ENCODE measurements at places on chromosomes 7 and 10.

- DNase-seq = peak; percentile 26
Observed at GRCh38 chr7:16934722-16935340, 53.0 kb upstream of the AGR3 start.

DNA sequence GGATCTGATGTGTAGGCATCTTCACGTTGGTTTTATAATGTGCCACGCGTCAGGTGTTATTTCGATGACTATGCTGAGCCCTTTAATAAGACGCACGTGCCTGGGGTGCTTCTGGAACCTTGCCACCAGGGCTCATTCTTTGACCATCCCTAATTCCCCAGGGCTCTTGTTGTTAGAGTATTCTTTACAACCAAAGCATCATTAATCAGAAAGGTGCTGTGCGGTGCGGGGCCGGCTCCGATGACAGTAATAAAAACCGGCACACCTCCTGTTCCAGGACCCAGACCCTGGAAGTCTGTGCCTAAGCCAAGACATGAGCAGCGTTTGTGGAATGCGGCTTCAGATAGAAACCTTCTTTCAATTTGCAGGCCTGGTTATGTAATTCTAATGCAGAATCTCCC is 58.4 kb downstream of the MGMT start:
- no peak for DNase-seq

DNA sequence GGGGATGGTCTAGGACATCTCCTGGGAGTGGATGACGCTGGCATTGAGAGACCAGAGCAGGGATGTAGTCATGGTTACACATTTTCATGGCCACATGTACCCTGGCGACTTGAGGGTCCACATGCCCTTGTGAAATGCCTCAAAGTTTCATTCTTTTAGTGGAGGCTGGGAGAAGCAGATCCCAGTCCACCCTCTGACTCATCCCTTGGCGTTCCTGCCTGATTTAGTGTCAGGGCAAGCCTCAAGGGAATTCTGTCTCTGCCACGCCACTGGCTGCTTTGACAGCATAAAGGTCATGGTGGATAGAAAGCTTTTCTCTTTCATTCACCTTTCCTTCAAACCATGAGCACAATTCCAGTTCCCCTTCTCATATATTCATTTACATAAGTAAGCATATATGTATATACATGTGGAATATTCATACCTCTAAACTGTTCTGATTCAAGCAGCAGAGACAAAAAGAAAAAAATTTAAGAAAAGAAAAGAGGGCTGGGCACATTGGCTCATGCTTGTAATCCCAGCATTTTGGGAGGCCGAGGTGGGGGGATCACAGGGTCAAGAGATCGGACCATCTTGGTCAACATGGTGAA is 21.8 kb upstream of the KIF5B start:
- DNase-seq = no peak

- no peak for DNase-seq
Observed at GRCh38 chr10:113026679-113027078, 76.6 kb downstream of the TCF7L2 start.

DNA sequence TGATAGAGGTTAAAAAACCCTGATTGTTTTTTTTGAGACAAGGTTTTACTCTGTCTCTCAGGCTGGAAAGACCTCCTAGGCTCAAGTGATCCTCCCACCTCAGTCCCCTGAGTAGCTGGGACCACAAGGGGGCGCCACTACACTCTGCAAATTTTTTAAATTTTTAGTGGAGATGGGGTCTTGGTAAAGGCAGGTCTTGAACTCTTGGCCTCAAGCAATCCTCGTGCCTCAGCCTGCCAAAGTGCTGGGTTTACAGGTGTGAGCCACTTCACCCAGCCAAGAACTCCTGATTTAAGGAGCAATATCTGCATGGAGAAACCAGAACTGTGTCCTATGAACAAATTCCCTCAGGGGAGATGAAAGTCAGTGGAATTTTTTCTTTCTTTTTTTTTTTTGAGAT is 7.3 kb upstream of the KLHDC10 start:
- DNase-seq = peak; percentile 84

GRCh38 chr10:108735380-108735779 is 1187.9 kb downstream of the XPNPEP1 start:
- DNase-seq = no peak

- no peak for DNase-seq
Observed at GRCh38 chr7:154968336-154969001, 34.5 kb downstream of the PAXIP1 start.

GRCh38 chr7:150897502-150898474 is 45.5 kb downstream of the AOC1 start:
- no peak for DNase-seq

GRCh38 chr7:80629023-80629422 is 9.4 kb upstream of the CD36 start:
- DNase-seq = no peak

DNA sequence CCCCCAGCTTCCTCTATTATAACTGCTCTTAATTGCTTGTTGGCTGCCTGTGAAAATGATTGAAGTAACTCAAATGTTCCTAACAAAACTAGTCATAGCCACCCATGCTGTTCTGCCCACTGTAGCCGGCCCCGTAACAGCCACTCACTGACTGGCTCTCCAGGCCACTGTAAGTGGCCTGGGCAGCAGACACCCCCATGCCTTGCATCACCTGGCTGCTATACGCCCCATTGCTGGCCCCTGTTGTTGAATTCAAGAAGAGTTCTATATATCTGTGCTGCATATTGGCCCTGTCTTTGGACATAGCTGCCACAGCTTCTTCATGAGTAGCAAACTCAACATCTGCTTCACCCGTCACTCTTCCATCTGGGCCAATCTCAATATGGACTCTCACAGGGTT is 15.1 kb downstream of the FXYD4 start:
- no peak for DNase-seq

DNA sequence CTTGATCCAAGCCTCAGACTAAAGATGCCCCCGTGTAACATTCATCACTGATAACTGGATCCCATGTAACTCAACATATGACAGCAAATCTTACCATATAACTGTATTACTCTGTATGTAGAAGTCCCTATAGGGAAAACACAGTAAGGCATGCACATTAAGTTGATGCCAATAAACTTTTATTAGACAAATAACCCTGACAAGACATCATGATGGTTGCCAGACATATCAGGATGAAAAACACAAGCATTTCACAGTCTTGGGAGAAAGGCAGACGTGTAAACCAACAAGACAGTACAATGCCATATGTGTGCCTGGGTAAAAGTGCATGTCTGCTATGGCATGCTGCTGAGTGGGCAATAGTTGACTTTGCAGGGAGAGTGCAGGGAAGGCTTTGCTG is 142.2 kb downstream of the HERPUD2 start:
- no peak for DNase-seq

- DNase-seq = peak; percentile 62
Observed at GRCh38 chr10:127880557-127880956, 12.2 kb downstream of the CLRN3 start.

DNA sequence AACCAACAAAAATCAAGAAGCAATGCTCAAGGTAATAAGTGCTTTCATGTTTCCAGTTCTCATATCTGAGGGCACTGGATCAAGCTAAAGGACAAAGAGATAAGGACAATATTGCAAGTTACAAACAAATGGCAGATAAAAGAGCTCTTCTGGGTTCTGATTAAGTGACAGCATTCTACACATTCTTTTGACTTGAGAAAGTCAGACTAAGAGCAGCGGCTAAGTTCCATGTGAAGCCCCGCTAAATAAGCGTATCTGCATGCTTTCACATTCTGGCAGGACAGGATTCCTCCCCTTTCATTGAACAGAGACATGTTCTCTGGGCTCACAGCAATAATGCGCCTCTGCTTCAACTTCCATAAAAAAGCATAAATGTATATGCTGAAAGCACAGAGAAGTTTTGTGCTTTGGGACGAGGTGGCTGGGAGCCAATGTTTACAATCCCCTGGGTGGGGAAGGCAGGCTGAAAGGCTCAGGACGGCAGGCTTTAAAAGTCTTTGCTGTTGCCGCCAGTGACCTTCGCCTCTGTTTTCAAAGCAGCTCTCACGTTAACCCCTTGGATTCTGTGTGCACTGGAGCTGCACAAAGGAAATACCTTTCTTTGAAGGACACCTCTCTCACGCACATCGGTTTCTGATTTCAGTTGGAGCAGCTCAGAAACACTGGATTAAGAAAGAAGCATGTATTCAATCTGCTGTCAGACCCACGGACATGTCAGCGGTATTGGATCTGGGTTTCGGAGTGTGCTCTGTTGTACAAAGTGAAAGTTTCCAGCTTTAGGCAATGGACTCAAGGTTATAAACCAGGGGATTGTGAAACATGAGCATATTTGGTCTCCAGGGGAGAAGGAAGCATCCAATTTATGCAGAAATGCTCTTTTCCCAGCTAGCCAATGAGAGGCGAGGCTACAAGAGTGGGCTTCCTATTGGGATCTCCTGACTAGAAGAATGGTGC is 105.4 kb upstream of the FAM133B start:
- DNase-seq = peak; percentile 65

- DNase-seq = peak; percentile 67
Observed at GRCh38 chr7:27080844-27081436, 14.9 kb downstream of the HOXA1 start.

DNA sequence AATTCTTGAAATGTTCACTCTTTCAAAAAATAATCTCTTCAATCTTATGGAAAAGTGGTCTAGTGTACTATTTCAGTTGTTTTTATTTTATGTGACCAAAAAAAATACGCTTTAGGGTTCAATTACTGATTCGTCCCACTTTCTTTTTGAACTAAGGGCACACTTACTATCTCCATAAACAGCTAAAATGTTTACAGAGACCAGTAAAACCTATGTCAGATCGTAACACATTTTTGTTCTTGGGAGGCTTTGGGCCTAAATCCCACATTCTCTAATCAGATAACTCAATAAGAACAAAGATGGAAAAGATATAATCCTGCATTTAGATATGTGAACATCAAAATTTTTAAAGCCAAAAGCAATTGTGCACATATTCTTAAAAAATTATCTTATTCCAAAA is 29.8 kb upstream of the EPC1 start:
- DNase-seq = no peak

DNA sequence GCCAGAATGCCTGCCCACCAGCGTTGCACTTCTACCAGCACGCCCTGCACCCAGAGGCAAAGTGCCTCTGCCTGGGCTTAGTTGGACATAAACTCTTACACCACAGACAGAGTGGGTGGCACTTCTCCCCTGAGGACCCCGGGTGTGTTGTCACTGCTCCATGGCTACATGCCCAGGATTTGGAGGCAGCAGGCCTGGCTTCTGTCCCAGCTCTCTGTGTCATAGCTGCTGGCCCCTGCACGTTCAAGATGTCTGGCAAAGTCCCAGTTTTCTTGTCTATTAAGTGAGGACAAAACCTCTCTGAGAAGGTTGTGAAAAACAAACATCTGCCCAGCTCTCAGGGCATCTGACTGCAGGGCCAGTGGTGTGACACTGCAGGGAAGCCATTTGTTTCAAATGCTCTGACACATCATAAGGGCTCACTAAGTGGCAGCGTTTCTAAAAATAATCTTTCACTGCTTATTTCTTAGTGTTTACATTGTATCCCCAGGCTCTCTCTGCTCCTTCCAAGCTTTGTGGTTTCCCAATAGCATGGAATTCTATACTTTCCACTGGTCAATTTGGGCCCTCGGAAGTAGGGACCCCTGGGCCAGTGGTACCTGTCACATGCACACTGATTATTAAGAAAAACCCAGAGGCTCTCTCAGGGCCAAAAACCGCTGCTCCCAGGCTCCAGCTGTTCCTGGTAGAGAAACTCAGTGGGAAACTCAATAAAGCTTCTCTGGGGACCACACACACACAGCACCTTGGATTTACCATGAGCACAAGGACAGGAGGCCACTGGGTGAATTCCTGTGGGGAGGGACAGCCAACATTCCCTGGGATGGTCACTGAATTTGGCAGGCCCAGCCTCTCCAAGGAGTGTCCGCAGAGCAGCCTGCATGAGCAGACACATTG is 86.2 kb upstream of the ANLN start:
- DNase-seq = peak; percentile 84

DNA sequence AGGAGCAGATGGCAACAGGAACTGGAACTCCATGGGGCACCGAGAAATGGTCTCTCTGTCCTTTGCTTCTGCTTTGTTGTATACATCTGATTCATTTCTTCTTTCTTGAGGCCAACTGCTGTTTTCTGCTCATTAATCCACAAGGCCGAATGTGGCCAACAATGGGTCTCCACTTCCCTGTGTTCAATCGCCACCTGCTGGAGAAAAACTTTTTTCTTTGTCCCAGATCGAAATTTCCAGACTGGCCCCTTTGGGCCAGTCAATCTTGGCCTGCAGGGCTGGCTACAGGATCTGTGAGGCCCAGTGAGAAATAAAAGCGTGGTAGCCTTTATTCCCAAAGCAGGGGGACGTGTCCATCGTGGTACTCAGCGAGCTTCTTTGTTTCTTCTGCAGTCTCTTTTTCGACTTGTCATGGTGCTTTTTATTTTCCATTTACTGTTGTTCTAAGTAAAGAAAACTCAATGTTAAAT is 58.8 kb downstream of the PARP12 start:
- DNase-seq = peak; percentile 85

DNA sequence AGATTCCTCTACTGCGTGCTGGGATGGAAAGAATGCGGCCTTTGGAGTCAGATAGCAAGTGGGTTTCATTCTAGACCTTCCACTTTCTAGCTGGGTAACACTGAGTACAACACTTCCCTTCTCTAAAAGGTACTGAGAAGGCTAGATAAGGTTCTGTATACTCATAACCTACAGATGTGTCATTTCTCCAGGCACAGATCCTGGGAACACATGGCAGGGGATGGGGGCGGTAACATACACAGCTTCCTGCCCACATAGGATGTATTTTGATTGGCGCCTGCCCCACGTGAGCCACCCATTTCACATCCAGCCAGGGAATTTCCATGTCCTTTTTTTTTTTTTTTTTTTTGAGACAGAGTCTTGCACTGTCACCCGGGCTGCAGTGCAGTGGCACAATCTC is 31.8 kb downstream of the KLRG2 start:
- no peak for DNase-seq

GRCh38 chr7:19670806-19671205 is 38.0 kb downstream of the POLR1F start:
- no peak for DNase-seq

DNA sequence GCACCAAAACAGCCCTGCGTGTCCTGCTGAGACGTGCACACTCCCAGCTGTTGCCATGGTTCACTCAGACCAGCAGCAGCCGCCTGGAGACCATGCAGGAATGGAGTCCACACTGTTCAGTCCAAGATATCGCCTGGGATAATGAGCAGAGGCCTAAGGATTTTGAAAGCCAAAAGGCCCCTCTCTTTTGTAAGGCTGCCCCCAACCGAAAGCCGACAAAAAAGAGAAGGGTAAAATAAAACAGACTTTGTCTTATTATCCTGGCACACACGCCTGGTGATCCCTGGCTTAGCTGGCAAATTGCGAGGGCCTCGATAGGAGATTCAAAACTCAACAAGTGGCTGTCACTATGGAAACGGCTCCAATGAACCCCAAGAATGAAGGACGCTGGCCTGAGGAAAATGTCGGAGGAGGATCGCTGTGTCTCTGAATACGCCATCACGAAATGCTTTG is 263.6 kb downstream of the SKIDA1 start:
- DNase-seq = no peak

DNA sequence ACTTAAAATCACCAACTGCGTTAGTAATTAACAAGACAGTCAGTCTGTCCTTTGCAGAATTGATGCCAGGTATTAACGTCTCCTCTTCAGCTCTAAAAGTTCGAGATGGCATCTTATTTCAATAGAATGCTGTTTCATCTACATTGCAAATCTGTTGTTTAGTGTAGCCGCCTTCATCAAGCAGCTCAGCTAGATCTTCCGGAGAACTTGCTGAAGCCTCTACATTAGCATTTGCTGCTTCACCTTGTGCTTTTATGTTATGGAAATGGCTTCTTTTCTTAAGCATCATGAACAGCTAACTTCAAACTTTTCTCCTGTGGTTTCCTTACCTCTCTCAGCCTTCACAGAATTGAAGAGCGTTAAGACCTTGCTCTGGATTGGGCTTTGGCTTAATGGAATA is 95.5 kb upstream of the FAM20C start:
- no peak for DNase-seq
